Brain (organoid and tissue), 16 donors: ENCODE measurements at places on chromosomes 7 and 10. TPM values are rescaled to one million over a fixed set of nuclear protein-coding genes. Genes with fewer than 3 reads are reported as not detected.
A peak's percentile ranks its signal among the peaks of the same experiment; 100 is the strongest.

Gene CEP55
- polyA plus RNA-seq = 15.2 TPM

- no peak for DNase-seq
These were observed 137.9 kb downstream of the KLF6 start for GRCh38 chr10:3647074-3647473.

Gene PTF1A
- not detected for polyA plus RNA-seq

Gene HTR5A
- polyA plus RNA-seq = 2.1 TPM

DNA sequence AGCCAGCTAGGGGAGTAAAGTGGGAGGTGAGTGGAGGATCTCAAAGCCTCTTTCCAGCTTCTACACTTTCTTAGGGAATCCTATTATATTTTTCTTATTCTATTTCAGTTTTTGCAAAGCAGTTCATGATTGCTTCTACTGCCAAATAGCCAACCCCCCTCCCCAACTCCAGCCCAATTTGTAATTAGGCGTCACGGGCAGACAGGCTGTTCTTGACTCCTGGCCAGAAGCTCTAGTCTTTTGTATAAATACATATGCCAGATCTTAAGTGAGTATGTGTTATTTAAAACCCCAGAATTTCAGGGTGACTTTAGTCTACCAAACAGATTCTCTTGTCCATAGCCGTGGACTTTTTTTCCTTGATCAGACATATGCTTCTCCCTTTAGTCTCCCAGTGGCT is 255.2 kb downstream of the BUB3 start:
- peak; percentile 86 for DNase-seq

Gene CALHM1
- polyA plus RNA-seq = 0.37 TPM

DNA sequence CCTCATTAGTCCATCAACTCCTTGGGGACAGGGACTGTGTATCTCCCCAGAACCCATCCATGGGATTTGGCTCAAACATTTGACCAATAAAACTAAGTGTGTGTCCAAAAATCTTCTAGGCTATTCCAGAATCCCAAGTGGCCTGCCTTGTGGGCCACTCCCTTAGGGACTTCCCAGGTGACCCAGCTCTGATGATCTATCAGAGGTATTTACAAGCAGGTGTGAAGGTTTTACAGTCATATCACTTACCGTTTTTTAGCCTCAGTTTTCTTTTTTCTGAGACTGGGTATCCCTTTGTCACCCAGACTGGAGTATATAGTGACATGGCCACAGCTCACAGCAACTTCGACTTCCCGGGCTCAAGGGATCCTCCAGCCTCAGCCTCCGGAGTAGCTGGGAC is 64.4 kb downstream of the PIP4K2A start:
- no peak for DNase-seq

- DNase-seq = no peak
These were observed 152.2 kb downstream of the NXPH1 start for GRCh38 chr7:8585591-8585990.

- DNase-seq = no peak
These were observed 7.8 kb upstream of the PTPN12 start for GRCh38 chr7:77529279-77529678.

- DNase-seq = peak; percentile 38
These were observed 58.8 kb downstream of the INSIG1 start for GRCh38 chr7:155356323-155357105.
